Amniotic epithelial cell (primary cell): ENCODE measurements at places on chromosomes 7 and 10.

DNA sequence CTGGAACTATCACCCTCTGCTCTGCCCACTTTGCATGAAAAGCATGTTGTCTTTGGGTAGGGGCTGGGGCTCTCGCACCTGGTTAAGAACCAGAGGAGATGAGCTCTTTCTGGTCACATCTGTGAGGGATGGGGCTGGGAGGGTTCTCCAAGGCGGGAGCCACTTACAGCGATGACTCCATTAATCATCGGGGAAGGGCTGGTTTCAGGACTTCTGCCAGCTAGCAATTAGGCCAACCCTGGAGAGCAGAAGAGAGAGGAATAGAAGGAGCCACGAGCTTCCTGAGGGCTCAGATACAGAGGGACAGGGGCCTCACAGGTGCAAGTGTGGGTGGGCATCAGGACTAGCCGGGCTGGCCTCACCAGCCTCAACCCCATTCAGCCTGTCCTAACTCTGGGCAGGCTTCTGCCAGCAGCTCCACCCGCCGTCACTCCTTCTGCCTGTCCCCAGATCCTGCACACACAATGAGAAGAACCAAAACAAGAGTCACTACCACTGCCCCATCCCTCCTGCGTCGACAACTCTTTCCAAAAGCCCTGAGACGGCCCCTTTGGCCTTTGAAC lies 8.4 kb downstream of the AQP1 start:
- DNase-seq = no peak

DNA sequence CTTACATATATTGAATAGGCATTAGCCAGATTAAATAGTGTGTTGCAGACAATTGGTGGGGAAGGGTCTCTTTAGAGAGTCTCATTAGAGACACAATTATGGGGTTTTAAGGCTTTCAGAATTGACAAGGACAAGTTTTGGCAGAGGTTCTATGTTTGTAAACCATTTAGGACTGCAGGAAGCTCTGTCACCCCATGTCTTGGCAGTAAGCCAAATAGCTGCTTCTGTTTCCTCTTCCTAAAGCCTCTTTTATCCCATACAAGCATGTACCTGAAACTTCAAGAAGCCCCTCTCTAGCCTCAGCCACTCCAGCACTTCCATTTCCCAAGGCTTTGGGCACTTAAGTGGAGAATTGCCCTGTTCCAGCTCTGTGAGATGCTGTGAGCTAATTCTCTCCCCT lies 21.8 kb upstream of the LRRC4 start:
- DNase-seq = no peak

DNA sequence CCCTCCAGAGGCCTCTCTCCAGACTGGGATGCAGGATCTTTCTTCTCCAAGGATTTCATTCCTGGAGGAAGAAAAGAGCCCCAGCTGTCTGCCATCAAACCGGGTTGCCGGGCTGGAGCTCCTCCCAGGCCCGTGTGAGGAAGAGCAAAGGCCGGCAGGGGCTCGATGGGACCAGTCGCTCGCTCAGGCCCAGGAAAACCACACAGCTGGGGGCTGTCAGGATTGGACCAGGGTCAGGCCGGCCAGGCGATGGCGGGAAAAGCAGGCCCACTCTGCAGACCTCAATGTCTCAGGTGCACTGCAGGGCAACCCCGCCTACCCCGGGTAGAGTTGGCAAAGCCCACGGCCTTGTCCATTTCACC lies 98.1 kb upstream of the DNAAF5 start:
- no peak for DNase-seq

DNA sequence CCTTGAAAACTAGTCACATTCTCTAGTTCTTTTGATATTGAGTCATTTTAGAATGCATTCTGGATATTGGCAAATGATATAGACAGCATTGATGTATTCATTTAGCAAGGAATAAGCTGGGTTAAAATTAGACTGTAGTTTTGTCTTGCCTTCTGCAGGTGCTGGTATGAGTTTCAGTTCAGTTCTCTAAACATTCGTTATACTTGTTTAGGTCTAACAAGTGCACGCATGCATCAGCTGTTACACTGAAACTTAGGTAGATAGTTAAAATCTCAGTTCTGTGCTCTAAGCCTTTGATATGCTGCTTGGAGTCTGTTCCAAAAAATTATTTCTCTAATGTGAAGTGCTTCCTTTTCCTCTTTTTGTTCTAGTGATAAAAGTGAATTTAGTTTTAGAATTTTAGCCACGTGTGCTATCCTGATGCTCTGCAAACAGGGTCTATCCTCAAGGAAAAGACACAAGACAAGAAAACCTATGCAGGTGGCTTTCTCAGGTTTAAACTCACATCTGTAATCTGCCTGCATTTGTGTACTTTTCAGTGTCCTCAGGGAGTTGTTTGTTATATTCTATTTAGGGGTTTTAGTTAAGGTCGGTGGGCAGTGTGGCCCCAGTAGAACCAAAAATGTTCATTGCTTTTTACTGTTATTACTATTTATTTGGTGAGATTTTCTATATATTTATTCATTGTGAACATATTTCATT lies 409.0 kb downstream of the CDC14C start:
- DNase-seq = no peak

- no peak for DNase-seq
Measured at GRCh38 chr10:131788386-131788785, 112.4 kb upstream of the PPP2R2D start.

DNA sequence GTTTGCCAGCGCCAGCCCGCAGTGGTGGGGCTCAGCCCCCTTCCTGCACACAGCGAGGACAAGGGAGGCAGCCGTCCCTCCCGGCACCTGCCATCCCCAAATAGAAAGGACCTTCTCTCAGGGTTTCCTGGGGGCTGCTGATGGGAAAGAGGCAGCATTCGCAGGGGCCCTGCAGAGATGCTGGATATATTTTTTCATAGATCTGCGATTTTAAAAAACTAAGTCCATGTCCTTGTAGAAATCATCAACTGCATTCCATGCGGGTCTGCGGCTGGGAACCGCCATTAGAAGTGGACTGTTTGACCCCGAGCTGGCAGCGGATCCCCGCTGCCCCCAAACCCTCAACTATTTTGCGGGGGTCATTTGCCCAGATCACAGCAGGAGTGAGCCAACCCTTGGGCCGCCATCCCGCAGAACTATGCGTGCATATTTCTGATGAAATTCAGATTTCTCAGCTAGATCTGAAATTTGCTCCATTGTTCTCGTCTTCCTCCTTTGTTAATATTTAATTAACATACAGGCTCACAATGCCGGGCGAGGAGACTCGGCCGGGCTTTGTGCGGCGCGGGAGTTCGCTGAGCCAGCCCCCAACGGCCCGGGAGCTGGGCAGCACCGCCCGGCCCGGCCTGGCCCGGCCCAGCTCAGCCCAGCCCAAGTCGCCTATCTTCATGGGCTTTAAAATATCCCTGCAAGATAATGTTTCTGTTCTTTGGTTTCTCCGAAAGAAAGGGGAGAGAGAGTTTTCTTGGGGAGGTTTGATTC lies 2.0 kb downstream of the EN2 start:
- no peak for DNase-seq

GRCh38 chr7:101465576-101466196 lies 103.0 kb downstream of the COL26A1 start:
- DNase-seq = no peak

GRCh38 chr10:84194424-84195043 lies at the start of gene CDHR1:
Gene CDHR1 (plus strand): TSS chr10:84194537. CDS start chr10:84194761, 224 bp downstream.
- DNase-seq = no peak

GRCh38 chr10:125881192-125881591 lies at the start of gene DHX32:
Gene DHX32 (minus strand): TSS chr10:125881292. CDS start chr10:125880824, 468 bp downstream.
- no peak for DNase-seq

- DNase-seq = peak; percentile 95
Measured at GRCh38 chr7:129494041-129494440, 8.3 kb upstream of the SMKR1 start.

DNA sequence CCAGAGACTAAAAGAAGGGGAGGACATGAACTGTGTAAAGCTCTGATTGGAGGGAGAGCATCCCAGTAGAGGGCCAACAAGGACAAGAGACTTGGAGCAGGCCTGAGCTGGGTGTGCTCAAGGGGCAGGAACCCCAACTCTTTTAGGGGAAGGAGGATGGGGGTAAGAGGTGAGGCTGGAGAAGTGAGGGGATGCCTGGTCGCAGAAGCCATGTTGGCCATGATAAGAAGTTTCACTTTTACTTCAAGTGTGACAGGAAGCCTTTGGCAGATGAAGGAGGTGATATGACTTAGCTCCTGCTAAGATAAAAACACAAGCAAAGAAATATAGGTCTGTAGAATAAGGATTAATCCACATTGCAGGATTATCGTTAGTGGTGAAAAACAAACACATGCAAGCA lies 208.3 kb downstream of the JAZF1 start:
- no peak for DNase-seq

DNA sequence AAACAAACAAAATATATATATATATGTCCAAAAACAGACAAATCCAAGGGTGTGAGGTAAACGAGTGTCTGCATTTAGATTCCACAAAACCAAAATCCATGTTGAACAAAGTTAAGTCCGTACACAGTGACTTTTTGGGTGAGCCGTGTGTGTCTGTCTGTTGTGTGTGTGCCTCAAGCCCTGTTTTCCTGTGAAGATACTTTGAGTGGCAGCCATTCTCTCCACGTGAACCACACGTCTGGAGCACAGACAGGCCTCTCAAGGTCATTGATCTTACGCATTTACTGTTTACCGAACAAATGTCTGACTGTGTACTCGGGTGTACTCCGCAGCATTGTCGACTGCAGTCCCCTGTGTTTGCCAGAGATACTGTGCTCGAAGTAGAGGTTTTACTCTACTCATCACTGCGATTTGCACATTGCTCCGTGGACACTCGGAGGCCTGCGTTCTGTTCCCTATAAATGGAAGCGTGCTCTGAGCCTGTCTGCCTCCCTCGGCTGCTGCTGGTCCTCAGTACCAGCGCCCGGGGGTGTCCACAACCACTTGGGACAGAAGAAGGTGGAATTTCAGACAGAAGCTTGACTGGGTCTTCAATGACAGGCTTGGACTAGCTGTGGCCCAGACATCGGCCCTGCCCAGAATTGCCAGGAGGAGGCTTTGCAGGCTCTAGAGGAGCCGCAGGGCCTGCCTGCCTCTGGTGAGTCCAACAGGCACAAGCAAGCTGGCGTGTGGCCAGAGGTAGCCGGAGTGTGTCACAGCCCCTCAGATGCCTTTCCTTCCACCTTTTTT lies 22.1 kb downstream of the CYP17A1 start:
- DNase-seq = no peak

DNA sequence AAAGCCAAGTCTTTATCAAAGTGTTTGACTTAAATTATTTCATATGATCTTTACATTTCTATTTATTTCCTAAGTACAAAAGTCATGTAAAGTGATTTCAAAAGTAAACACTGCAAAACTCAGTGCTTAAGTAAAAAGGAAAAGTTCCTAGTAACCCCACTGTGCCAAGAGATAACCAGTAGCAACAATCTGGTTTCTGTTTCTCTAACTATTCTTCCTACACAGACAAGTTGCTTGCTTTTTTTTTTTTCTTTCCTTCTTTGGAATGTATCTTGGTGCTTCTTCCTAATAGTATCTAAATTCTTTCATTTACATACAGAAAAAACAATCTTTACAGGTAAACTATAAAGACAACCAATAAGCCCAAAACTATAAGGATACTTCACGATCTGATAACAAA lies 3.1 kb downstream of the JCAD start:
- peak; percentile 42 for DNase-seq

- peak; percentile 73 for DNase-seq
Measured at GRCh38 chr7:36278620-36279172, 111.0 kb upstream of the ANLN start.

DNA sequence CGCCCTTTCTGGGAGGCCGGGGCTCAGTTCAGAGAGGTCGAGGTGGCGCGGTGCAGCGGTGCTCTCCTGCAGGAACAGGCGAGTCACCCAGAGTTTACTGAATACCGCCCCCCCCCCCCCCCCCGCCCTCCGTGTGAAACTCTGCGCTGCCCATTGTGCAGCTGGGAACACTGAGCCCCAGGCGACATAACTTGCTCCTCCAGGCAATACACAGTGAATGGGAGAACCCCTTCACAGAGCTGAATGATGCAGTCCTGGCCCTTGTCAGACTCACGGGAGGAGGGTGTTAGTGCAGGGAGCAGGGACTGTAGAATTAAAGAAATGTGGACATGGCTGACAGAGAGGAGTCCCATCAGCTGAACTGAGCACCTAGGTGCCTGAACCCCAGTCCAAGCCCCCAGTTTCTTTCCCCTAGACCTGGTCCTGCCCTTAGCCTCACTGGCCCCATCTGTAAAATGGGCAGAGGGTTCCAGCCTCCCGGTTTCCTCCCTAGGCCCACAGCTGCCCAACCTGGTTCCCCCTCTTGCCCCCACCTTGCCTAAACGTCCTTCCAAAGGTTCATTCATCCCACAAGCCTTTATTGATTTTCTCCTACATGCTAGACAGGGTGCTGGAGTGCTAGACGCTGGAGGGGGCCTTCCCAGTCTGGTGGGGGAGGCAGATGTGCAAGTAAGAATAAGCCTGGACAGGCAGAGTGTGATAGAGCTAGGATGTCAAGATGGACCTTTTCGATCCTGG lies 869 bp upstream of the LOXL4 start:
- no peak for DNase-seq

GRCh38 chr10:89262086-89263051 lies 10.8 kb upstream of the LIPA start:
- peak; percentile 42 for DNase-seq

- DNase-seq = peak; percentile 64
Measured at GRCh38 chr7:157337316-157338149, 729 bp downstream of the DNAJB6 start.

DNA sequence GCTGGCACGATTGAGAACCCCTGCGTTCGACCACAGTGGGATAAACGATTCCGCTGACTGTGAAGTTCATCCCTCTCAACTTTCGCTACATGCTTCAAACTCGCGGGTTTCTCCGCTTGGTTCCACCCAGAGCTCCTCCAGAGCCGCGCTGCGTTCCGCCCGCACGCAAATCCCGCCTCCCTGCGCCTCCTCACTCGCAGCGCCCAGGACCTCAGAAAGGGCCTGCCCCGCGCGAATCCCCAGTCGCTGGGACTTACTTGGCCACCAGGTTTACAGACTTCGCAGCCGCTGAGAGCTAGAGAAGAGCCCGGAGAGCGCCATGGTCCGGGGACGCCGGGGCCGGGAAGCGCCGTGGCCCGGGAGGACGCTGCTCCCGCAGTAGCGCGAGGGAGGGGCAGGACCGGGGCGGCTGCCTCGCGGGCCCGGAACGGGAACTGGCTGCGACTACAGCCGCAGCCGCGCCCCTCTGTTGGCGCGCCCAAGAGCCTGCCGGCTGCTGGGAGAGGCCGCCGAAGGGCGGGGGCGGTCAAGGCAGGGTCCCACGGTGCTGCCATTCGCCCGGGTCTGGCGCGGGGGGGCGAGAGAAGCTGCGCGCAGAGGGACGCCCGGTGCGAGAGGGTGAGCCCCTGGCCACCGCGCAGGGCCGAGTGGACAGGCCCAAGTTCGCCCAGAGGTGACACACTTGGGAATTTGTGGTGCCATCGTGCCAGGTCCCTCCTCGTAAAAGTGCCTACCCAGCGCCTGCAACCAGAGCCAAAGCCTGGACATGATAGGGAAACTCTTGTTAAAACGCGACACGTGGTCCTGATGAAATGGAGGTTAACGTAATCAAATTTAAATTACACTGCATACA lies at the start of gene NOD1:
NOD1 (minus strand) TSS at position 436 of the 853 bp plus-strand sequence. CDS start 21,863 bp downstream, outside the sequence.
- DNase-seq = peak; percentile 70
